Fibroblast of skin of back (primary cell): ENCODE measurements at places on chromosomes 1 and 21.
A peak's percentile ranks its signal among the peaks of the same experiment; 100 is the strongest.

DNA sequence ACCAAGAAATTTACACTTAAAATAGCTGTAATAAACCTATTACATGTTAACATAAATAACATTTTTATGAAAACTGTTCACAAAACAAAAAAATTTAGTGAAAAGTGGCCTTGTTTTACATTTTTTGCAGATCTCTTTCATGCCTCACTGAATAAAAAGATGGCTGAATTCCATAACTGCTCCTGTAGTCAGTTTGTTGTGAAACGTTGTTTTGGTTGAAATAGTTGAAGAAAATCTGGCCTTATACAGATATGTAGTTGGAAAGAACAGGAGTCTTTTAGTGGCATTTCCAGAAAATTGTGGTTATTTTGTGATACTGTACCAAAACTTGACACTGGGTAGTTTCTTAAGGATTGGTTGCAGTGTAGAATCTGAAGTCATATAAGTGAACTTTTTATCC is 18.1 kb downstream of the ITSN1 start:
- DNase-seq: no peak

- no peak for DNase-seq
Measured at GRCh38 chr1:4269952-4270570, 370.0 kb upstream of the C1orf174 start.

DNA sequence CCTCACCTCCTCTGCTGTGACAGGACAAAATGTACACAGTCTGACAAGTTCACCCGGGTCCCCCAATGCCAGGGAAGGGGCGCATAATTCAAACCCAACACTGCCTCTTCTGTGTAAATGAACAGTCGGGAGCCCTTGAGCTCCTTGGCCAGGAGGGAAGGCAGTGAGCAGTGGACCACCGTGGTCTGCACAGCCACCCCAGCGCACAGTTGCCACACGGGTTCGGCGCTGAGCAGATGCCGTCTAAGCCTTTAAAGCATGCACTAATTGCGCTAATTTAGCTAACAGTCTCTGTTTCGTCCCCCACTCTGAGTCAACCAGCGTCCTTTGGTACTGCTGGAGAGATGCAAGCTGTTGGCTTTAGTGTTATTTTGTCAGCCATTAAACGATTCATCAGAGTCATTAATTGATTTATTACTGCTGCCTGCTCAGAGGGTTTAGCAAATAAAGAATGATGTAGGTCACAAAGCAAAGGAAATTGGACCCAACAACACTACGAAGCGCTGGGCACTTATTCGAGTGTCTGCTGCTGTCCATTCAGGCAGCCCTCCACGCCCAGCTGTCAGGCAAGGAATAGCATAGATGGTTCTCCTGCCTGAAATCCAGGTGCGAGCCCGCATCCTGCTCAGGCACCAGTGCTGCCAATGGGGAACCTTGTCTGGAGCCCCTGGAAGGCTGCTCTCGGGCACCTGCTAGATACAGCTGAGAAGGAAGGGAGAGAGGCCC is 91.5 kb downstream of the MRPL37 start:
- no peak for DNase-seq

- no peak for DNase-seq
Measured at GRCh38 chr1:180836449-180836848, 76.2 kb upstream of the KIAA1614 start.

- DNase-seq: no peak
Measured at GRCh38 chr1:218771931-218772330, 401.7 kb upstream of the LYPLAL1 start.

DNA sequence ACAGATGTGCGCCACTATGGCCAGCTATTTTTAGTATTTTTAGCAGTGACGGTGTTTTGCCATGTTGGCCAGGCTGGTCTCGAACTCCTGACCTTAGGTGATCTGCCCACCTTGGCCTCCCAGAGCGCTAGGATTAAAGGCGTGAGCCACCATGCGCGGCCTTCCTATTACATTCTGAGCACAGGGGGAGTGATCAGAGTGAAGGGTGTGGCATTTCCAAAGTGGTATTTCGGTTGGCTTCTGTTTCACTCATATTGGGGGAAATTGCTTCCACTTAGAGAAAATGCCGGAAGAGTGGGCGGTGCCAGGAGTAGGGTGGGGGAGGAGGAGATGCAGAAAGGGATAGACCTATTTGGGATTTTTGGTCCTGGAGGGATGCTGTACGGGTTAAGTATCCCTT is 4.3 kb downstream of the PIK3CD start:
- no peak for DNase-seq

DNA sequence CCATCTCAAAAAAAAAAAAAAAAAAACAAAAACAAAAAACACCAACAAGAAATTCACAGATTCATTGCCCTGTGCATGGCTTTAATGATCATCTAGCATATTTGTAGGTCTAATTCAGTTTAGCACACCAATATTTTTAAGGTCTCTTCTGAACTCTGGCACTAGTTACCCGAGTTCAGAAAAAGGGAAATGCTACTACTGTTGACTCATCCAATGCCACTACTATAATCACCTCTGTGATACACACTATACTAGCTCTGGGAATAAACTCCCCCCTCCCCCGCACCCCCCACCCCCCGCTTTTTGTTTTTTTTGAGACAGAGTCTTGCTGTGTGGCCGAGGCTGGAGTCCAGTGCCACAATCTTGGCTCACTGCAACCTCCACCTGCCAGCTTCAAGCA is 55.6 kb downstream of the FBXO42 start:
- no peak for DNase-seq

GRCh38 chr21:35316933-35317332 is 267.8 kb upstream of the RUNX1 start:
- peak; percentile 64 for DNase-seq

GRCh38 chr1:112297536-112297935 is 98.5 kb upstream of the CTTNBP2NL start:
- DNase-seq: peak; percentile 20

DNA sequence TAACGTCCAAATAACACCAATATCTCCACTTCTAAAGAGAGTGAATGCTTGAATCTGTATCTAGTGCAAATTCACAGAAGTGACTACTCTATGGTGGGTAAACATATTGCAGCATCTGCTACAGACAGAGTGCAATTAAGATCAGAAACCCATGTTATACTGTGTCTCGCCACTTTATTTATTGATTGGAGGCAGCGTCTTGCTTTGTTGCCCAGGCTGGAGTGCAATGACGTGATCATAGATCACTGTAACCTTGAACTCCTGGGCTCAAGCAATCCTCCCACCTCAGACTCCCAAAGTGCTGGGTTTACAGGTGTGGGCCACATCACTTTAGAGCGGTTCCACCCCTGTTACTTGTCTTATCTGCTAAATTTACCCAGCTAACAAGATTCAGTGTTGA is 57.0 kb downstream of the HLCS start:
- no peak for DNase-seq

DNA sequence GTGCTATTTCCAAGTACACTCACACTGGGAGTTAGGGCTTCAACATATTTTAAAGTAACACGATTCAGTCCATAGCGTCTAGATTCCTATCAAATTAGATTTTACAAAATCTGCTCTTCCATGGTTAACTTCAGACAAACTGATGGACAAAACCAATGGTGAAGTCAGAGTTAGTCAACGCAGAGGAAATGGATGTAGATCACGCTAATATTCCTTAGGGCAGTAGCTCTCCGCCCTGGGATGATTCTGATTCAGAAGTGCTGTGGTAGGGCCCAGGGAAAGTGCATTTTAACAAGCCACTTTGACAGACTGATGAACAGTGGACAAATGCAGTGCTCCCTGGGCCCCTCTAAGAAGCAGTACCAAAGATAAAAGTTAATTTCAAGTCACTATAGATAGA is 83.2 kb downstream of the HIVEP3 start:
- peak; percentile 49 for DNase-seq

- DNase-seq: no peak
Measured at GRCh38 chr1:28314547-28314941, 14.3 kb upstream of the MED18 start.

GRCh38 chr1:87673309-87673708 is 344.6 kb downstream of the LMO4 start:
- no peak for DNase-seq

- DNase-seq: peak; percentile 7
Measured at GRCh38 chr1:118485757-118486156, 300.7 kb upstream of the SPAG17 start.

DNA sequence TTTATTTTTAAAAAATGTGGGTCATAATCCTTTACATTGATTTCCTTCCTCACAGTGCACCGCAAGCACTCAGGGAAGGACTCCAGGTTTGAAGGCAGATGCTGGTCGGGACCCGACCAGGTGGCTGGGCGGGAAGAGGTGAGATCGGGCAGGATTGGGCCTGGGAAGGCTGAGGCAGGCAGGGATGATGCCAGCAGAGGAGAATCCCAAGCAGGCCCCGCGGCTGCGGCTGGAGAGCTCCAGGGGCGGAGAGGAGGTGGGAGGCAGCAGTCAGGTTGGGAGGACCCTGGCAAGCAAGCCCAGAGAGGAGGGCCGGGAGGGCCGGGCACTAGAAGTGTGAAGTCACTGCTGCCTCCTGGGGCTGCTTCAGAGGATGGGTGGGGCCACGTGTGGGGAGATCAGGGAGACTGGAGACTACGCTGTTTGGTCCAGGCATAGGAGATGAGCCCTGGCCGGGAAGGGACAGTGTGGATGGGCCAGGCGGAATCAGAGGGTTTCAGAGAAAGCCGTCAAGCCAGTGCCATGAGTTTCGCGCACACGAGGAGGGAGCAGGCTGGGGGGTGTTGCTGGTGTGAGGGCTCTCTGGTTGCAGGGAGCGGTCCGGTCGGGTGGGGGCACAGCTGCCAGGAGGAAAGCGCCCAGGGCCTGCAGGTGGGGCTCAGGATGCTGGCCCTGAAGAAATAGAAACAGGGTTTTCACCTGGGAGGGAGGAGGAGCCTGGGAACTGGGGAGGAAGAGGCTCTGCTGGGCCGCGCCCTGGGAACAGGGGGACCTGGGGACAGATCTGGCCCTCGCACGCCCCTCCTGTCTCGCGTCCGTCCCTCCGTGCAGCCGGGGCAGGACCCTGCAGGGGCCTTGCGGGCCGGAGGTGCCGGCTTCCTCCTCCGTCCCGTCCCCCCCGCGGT is 888 bp upstream of the COL18A1 start:
- DNase-seq: no peak

GRCh38 chr1:213933336-213933735 is 54.4 kb upstream of the PROX1 start:
- DNase-seq: no peak

GRCh38 chr1:117009132-117009531 is 7.6 kb downstream of the CD101 start:
- no peak for DNase-seq

DNA sequence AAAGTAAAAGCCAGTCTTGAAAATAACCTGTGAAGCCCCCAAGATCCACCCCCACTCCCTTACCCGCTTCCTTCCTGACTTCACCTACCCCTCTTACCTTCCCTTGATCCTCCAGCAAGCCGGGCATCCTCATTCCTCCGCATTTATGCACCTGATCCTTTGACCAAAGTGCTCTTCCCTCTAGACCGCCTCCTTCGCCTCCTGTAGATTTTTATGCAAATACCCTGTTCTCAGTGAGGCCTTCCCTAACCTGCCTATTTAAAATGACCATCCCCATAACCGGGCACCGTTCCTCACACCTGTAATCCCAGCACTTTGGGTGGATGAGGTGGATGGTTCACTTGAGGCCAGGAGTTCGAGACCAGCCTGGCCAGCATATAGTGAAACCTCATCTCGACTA is 1.1 kb upstream of the NENF start:
- no peak for DNase-seq

DNA sequence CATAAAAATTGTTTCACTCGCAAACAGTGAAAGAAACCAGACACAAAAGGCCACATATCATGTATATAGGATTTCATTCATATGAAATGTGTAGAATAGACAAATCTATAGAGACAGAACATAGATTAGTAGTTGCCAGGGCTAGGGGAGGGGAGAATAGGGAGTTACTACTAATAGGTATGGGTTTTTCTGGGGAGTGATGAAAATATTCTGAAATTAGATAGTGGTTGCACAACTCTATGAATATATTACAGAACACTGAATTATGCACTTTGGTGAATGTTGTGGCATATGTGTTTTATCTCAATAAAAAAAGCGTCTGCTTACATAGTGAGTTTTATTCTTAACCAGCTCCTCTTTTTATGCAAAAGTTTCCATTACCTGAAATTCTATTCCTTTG is 21.6 kb downstream of the SYT14 start:
- DNase-seq: no peak

GRCh38 chr1:25811384-25812082 is 8.2 kb upstream of the MTFR1L start:
- DNase-seq: no peak

GRCh38 chr1:108059945-108060344 is 95.0 kb upstream of the VAV3 start:
- DNase-seq: no peak

- no peak for DNase-seq
Measured at GRCh38 chr1:38746402-38746935, 113.1 kb downstream of the RRAGC start.

DNA sequence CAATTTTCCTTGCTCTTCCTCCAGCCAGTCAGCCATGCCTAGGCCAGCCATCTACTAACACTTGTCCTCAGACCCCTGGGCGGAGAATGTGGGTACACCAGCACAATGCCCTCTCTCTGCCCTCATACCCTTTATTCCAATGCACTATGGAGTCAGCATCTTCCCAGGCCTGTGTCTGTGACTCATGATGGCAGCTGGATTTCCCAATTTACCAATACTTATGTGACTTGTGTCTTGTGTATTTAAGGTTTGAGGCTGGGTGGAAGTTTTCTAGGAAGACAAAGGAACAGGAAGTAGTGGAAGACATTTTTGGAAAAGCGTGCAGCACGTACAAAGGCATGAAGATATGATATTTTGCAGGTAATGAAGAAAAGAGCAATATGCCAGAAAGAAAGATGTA is 114.3 kb downstream of the NMNAT2 start:
- peak; percentile 46 for DNase-seq

- no peak for DNase-seq
Measured at GRCh38 chr1:230909974-230910754, 41.8 kb upstream of the C1orf198 start.

DNA sequence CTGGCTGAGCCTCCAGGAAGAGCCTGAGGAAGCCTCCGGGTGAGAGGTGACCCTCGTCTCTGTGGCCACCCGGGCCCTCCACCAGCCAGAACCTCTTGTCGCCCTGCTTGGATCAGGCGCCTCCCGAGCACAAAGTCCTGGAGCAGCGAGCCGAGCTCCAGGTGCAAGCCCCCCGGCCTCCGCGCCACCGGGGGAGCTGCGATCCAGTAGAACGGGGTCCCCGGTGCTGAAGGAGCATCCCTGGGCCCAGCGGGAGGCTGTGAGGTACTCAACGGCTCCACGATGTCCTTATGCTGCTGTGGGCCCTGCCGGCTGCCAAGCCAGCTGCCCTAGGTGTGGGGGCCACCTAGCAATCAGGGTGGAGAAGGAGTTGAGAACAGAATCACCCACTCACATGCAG is 102.8 kb downstream of the PRDM16 start:
- DNase-seq: no peak
